WTC11 (cell line): ENCODE measurements at places on chromosomes 7 and 10. TPM values are rescaled to one million over a fixed set of nuclear protein-coding genes. Genes with fewer than 3 reads are reported as not detected.

GRCh38 chr7:107960272-107960671 is 42.7 kb downstream of the LAMB1 start:
- H3K36me3 ChIP-seq = peaks cover 73% of the 10 kb centered on the region
- H3K4me1 ChIP-seq = peaks cover 20% of the 10 kb centered on the region
- H3K4me3 ChIP-seq = no peak overlapping the region
- no peak for DNase-seq

DNA sequence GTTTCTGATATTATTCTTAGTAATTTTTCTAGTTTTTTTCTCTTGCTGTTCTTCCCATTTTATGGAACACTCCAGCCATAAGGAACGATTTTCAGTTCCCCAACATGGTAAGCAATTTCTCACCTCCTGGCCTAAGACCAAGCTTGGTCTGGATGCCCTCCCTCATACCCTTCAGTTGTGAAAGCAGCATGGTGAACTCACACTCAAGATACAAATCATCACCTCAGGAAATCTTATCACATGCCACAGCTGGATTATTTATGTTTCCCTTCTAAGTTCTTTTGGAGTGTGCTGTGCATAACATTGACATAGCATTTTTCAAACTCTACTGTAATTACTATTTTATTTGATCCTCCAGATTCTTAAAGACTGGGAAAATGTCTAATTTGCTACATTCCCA is 216.6 kb downstream of the AGMO start:
- no peak overlapping the region for H3K27ac ChIP-seq
- no peaks in the 10 kb centered on the region for H3K4me1 ChIP-seq

DNA sequence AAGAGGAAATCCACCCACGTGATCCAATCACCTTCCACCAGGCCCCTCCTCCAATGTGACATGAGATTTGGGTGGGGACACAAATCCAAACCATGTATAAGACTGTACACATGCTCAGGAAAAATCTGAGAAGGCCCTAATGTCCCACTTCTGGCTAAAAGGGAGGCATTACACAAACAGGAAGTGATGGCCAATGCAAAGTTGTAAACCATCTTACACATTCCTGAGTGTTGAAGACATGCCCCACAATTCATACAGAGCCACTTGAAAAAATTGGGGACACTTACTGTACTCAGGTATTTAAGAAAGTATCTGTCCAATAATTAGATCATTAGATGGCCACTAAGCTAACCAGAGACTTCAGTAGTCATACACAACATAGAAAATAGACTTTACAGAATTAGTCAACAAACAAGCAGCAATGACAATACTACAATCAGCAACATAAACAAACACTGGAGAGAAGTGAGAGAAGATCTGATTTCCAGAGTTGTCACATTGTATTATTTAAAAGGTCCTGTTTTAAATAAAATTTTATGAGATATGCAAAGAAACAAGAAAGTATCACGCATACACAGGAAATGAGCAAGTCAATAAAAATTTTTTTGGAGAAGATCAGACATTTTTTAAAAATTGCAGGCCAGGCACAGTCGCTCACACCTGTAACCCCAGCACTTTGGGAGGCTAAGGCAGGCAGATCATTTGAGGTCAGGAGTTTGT is 143.3 kb downstream of the DGKI start:
- H3K4me3 ChIP-seq = no peak overlapping the region
- H3K27me3 ChIP-seq = no peaks in the 10 kb centered on the region; the same call in 1 of the 2 replicates
- DNase-seq = no peak
- H3K36me3 ChIP-seq = peaks cover 18% of the 10 kb centered on the region

GRCh38 chr7:17027143-17027788 is 145.5 kb upstream of the AGR3 start:
- no peaks in the 10 kb centered on the region for H3K27me3 ChIP-seq
- H3K36me3 ChIP-seq = no peaks in the 10 kb centered on the region
- H3K27ac ChIP-seq = no peak overlapping the region
- 0 out of 2 replicates have a peak, but pooled peaks cover 5% of the 10 kb centered on the region for H3K4me1 ChIP-seq

- no peaks in the 10 kb centered on the region for H3K36me3 ChIP-seq
- no peak for DNase-seq
- H3K4me3 ChIP-seq = no peak overlapping the region
- peak overlapping the region; percentile 88 for H3K27ac ChIP-seq
Observed at GRCh38 chr10:96842896-96843723, 11.0 kb downstream of the LCOR start.

The SPDYE2B gene
- total RNA-seq = 0.23 TPM in 1 of 3 replicates, not detected in the others

The SPAM1 gene
- not detected in 3 replicates for total RNA-seq
